Left renal pelvis (tissue), 4 donors: ENCODE measurements at places on chromosomes 16 and 17. TPM values are rescaled to one million over a fixed set of nuclear protein-coding genes. Genes with fewer than 3 reads are reported as not detected.

DNA sequence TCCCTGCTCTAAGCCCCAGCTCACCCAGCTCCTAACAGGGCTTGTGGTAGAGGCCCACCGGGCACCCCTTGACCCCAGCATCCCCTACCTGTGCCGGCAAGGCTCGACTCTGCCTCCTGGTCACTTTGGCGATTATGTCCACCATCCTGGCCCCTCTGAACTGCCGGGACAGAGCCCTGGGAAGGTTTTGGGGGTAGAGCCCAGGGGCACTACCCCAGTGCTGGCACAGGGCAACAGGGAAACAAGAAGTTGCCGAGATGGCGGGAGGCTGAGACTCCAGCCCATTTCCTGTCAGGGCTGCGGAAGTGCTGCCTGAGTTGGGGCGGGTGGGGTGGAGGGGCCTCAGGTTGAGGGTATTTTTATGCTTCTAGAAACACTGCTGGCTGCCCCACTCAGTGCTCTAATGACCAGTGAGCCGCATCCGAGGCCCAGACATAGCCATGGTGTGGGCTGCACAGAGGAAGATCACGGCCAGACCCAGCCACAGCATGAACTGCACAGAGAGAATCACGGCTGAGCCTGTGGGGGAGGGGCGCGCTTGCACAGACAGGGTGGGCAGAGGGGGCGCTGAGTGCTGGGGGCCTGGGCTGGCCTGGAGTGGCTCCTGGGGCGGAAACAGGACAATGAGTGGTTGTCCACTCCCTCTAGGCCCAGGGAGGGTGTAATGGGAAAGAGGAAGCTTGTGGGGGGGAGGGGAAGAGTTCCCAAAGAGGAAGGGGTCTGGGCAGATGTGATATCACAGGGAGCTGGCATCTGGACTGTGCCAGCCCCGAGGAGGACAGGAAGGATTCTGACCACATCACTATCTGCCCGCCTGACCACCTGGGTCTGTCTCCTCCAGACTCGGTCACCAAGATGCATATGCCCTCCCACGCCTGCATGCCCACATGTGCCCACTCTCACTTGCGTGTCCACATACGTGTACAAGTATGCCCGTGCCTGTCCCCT is 22.3 kb downstream of the ARHGAP27 start:
- DNase-seq: no peak

DNA sequence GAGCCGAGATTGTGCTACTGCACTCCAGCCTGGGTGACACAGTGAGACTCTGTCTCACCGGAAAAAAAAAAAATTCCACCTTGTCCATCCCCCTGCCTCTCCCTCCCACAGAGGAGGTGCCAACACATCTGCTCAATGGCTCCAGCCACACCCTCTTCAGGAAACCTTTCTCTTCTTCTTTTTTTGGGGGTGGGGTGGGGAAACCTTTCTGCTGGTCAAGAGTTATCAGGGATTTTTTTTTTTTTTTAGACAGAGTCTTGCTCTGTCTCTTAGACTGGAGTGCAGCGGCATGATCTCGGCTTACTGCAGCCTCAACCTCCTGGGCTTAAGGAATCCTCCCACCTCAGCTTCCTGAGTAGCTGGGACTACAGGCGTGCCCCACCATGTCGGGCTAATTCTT is 18.7 kb downstream of the TNS4 start:
- no peak for DNase-seq

DNA sequence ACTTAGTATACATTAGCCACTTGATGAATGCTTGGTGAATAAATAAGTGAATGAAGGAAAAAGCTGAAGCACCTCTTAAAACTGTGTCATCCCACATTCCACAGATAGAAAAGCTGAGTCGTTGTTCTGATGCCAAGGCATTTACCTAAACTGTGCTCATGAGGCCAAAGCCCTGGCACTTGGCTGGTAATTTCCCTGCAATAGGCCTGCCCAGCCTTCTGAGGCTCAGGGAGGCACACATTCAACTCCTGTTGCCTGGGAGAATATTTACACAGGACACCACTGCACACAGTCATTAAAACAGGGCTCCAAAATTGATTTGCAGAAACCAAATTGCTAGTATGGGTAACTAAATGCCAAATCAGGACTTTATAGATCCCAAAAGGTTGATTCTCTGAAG is 333.0 kb upstream of the C16orf82 start:
- DNase-seq: no peak

GRCh38 chr16:59259074-59259949 is 525.2 kb upstream of the GOT2 start:
- DNase-seq: no peak

DNA sequence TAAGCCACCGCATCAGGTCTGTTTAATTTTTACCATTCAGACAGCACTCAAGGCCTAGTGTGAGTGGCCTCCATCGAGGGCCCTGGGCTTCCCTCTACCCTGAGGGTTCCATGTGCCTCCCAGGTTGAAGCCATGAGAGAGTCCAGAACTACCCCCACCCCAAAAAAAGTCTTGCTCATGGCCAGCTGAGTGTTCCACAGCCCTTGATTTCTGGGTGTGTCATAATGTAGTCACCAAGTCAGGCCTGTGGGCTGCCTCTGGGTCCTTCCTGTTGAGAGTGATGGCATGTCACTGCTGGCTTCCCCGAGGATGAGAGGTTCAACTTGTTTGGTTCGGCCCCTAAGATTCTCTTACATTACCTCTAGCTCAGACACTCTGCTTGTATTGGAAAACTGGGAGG is 100.6 kb downstream of the PITPNC1 start:
- DNase-seq: no peak

DNA sequence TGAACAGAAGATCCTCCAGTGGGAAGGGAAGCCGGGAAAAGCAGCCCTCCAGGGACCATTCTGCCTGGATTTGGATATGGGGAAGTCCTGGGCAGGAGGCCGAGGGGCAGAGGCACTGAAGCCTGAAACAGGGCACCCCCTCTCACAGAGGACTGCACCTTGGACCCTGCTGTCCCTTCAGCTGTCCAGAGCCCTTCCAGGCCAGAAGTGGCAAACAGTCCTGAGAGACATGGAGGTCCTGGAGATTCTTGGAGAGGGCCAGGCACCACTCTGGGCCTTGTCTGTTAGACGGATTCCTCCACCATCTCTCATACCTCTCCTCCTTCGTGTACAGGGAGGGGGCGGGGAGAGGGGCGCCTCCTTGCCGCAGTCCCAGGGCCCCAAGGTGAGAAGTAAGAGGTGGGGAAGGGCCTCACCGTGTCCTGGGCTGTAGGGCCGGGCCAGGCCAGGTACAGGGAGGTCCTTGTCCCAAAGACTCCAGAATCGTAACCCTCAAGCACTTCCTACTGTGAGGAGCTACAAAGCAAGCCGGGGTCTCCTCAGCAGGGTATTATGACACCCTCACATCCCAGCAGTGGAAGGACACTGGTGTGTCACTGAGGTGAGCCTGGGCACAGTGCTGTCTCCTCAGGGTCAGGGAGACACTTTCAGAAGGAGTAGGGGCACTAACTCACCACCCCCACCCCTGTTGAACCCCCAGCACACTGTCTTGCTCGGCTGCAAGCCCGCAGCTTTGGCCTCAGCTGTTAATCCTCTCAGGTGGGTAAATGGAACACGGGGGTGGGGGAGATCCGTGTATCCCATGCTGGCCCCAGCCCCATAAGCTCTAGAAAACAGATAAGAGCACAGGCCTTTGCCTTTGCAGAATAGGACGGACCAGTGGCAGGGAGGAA is 16.6 kb upstream of the TBX2 start:
- DNase-seq: no peak

DNA sequence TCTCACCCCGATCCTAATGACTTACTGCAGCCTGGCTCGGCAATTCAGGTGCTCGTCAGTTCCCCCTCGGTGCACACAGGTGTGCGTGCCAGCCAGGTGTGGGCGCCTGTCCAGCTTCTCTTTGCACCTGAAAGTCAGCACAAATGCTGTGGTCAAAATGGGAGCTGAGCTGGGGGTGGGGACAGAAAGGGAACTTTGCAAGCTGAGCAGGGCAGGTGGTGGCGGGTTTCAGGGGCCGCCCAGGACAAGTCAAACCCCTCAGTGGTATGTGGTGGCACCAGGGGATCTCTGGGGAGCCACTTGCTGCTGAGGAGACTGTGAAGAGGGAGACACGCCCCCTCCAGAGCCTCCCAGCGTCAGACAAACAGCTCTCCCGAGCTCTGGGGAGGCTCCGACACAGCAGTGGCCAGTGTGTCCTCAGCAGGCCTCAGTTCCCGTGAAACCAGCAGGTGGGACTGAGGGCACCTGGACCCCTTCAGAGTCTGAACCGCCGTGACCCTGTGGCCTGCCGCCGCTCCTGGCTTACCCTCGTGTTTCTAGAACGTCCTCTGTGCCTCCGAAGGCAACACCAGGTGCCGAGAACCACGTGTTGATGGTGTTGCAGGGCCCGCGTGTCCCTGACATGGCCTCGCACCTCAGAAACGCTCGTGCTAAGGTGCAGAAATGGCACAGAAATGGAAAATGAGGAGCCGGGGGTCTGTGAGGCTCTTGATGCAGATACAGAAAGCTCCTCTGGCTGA is 233.5 kb upstream of the TNRC6C start:
- DNase-seq: peak; percentile 6

GRCh38 chr17:64687961-64688360 is 25.9 kb upstream of the SMURF2 start:
- no peak for DNase-seq

GRCh38 chr17:37701496-37701898 is 43.4 kb downstream of the HNF1B start:
- no peak for DNase-seq

DNA sequence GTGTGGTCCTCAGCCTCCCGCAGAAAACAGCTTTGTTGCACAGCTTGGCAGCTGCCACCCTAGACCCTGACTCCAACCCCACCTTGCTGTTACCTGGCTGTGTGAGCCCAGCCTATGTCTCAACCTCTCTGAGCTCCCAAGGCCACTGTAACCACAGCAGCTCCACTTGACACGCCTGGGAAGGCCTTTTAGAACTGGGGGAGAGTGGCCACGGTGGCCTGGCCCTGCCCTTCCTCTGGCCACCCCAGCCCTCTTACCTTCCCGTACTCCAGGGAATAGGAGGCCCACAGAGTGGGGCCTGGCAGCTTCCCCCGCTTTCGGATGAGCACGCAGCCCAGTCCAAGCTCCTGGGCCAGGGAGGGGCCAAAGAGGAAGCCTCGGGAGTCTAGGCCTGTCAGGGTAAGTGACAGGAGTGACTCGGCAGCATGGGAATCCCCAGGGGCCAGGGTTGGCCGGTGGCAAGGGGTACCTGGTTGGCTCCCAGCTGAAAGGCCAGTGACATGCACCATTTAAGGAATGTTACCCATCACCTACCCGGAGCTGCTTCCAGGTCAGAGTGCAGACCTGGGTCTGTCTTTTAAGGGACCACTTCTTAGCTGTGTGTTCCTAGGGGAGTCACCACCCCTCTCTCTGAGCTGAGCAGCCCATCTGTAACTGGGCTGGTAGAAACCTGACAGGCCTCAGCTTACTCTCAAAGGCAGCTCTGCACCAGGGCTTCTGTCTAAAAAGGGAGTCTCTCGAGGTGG is 1.4 kb downstream of the APRT start:
- no peak for DNase-seq

DNA sequence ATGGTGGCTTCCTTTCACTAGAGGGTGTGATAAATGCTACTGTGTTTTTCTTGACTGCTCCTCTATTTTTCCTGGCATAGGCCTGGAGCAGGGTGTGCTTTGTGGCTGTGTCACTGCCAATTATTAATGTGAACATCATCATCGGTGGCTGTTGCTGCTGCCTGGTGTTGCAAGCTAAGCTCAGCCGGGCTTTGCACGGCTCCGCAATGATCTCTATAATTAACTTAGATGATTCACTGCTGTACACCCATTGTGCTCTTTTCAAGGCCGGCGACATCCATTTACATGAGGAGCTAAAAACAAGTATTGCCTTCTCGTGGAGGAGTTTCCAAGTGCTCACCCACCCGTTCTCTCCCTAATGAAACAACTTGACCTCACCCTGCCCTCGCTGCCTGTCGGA is 160.1 kb upstream of the IRX3 start:
- no peak for DNase-seq

DNA sequence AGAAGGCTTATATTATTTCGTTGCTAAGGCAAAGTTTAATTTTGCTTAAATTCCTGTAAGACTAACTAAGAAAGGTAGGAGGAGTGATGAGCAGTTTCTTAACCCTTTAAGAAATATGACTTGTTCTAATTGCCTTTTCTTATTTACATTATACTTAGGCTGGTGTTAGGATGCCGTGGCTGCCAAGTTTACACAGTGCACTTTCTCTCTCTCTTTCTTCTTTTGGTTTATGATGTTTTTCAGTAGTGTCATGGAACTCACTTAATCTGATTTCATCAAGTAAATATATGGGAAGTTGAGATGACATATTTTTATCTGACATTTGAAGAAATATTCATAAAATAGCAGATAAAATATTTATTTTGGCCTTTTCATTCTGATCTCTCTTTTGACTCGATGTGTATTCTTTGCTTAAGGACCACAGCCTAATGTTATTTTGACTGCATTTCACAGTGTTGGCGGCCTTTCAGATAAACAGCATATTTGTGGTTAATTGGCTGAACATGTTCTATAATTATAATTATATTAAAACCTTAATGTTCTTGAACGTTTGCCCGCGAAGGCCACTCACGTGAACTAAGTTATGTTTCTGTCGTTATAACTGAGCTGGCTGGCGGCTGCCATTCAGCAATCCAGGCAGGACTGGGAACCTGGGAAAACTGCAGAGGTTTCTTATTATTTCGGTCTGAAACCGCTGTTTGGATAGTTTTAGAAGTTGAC is 191.6 kb downstream of the WWOX start:
- no peak for DNase-seq

TEKT1 gene
- 0.53 TPM for polyA plus RNA-seq

KRTAP2-3 gene
- polyA plus RNA-seq: not detected
